ENCODE measurements at places on chromosomes 5 and 9.

DNA sequence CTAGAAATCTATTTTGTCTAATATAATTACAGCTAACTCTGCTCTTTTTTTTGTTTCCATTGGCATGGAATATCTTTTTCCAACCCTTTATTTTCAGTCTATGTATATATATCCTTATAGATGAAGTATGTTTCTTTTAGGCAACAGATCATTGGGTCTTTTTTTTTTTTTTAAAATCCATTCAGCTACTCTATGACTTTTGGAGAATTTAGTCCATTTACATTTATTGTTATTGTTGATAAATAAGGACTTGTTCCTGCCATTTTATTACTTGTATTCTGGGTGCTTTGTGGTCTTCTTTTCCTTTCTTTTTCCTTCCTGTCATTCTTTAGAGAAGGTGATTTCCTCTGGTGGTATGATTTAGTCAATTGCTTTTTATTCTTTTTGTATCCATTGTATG lies 296.8 kb downstream of the SMARCA2 start:
- DNase-seq, result no peak

DNA sequence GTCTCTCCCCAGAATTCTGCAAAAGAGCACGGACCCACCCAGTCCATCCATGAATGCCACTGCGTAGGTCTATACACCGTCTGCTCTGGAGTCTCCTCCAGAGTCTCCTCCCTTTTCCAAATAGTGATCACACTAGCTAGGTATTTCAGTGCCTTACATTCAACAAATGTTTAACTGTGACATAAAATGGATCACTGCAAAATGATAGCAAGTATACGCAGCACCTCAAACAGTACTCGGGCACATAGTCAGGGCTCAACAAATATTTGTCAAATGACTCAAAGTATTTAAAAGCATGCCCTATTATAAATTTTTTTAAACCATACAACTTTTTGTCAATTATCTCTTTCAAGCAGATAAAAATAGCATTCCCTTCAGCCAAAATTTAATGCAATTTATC lies 60.5 kb downstream of the TLE1 start:
- no peak for DNase-seq

DNA sequence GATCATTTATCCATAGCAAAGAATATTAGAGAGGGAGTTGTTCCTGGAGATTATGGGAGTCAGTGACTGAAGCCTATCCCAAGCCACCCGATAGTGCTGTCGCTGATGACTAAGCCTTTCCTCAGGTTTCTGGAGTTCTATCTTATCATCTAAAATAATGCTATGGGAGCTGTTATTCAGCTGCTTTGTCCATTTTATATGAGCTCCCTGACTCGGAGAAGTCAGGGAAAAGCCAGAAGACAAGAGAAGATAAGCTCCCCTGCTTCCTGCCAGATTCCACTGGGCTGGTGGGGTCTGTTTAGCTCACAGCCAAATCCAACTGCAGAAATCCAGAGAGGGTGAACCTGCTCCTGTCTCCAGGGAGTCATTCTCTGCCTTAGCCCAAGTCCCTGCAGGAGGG lies 148.2 kb downstream of the DROSHA start:
- no peak for DNase-seq

DNA sequence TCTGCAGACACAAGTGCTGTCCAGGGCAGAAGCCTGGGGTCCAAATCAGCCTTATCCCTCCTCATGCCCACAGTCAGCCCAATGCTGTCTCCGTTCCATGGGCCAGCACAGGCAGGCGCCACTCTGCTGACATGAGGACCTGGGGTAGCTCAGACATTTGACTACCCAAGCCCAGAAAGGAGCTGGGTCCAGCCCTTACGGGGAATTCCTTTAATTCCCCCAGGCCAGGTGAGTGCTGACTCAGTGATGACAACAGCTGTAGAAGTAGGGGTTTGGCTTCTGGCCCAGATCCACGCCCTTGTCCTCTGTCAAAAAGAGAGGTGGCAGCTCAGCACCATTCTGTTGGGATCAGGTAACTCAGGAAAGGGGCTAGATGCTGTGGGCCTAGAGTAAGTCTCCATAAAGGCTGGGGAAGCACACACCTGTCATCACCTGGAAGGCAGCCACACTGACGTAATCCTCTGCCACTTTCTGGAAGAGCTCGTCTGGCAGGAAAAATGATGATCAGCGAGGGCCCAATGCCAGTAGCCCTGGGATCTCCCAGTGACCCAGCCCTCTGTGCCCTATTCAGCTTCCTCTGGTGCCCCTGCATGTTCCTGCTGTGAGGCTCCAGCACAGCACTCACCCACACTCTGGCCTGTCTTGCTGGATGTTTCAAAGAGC lies 1.9 kb downstream of the RAB24 start:
- no peak for DNase-seq

GRCh38 chr9:104826911-104827310 lies 63.0 kb downstream of the NIPSNAP3B start:
- DNase-seq, result no peak

GRCh38 chr9:135896205-135896604 lies 11.1 kb downstream of the CAMSAP1 start:
- no peak for DNase-seq

DNA sequence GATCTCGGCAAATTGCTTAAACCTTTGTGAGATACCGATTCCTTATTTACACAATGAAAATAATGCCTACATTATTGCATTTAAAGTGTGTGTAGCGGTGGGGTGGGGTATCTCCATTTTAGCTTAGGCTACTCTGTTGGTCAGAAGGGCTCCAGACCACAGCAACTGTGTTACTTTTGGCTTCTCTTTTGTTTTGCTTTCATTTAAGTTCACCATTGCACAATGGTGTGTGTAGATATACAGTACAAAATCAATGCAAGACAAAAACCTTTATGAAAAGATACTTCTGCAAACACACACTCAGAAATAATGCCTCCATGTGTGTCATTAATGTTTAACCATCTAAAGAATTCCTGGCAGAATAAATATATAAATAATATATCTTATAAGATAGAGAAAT lies 279.4 kb downstream of the FBXL17 start:
- DNase-seq, result no peak

- DNase-seq, result no peak
Observed at GRCh38 chr5:142353071-142353472, 28.3 kb upstream of the SPRY4 start.

DNA sequence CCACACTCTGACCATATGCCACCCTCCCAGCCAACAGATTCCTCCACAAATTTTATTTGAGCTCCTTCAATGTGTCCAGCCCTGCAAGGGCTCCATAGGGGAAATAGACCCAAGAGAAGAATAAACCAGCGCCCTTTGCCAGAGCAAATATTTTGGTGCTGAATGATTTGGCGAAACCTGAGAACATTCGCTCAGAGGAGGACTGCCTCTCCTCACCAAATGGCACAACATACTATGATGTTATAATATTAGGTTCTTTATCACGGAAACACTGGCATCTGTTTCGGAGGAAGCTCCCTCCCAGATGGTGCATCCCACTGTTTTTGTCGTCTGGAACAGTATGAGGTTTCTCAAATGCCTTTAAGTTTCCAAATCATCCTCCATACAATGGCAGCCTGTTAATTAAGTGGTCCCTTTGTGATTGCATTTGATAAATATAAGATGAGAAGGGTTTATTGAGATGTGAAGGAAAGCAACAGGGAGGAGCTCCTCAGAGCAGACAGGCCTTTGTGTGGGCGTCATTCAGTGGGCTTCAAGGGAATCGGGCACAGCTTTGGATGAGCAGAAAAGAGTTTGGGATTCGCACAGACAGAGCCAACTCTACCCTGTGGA lies 139.1 kb upstream of the ADRA1B start:
- no peak for DNase-seq

- DNase-seq, result no peak
Observed at GRCh38 chr9:25658571-25658970, 19.7 kb downstream of the TUSC1 start.
